Cortex of kidney (tissue), 1 donor: ENCODE measurements at places on chromosomes 3 and 15.

DNA sequence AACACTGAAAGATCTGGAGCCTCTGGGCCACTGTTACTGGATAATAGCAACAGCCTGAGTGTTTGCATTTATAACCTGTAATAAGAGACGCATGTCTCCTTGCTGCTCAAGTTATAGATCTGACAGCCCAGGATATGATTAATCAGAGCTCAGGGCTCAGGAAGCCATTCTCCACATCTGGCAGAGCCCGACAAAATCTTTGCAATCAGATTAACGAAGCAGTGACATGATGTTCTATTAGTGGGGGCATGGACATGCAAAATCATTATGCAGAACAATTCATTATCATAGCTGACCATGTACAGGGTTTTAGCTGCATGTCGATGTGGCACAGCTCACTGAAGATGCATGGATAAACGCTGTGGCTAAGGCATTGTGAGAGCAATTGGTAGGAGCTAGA, 730.3 kb downstream of the ZNF385D start:
- no peak for DNase-seq

DNA sequence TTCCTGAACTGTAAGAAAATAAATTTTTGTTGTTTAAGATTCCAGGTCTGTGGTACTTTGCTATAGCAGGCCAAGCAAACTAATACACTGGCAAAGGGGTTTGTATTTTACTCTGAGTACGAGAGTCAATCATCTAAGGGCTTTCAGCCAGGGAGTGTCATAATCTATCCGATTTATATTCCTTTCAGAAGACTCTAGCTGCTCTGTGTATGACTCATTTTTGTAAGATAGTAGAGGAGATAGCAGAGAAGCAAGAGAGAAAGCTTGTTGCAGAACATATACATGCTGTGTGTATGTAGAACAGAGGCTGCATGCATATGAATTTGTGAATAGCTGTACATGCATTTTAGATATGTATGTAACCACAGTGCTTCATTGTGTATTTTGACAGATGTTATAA, 577.9 kb upstream of the EPHA6 start:
- no peak for DNase-seq

DNA sequence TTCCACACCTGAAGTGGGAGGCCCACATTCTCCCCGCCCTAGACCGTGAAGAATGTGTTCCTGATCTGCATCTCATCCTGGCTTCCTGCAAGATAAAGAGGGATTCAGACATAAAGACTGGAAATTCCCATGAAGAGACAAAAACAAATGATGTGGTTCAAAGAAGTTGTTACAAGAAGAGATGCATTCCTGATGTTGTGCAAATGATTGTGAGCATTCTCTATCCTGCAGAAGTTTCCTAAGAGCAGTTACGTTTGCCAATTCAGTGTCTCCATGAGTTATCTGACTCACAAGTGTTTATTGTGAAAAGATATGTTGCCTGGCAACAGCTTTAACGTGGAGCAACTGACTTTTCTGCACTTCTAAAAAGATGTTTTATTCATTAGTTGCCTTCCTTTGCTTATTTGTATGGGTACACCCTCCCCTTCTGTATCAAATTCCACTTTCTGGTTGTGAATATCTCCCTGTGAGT, 107.8 kb downstream of the ZIC4 start:
- no peak for DNase-seq

- no peak for DNase-seq
Observed at GRCh38 chr3:132662212-132662611, 2.1 kb downstream of the UBA5 start.

DNA sequence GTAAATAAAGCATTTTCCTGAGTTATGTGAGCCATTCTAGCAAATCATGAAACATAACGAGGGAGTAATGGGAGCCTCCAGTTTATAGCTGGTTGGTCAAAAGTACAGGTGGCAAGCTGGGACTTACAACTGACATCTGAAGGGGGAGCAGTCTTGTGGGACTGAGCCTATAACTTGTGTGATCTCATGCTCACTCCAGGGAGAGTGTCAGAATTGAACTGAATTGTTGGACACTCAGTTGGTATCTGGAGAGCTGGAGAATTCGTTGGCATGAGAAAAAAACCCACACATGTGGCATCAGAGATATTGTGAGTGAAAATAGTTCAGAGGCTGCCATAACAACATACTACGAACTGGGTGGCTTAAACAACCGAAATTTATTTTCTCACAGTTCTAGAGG, 22.8 kb upstream of the DENND6A start:
- no peak for DNase-seq

GRCh38 chr3:182793663-182794454, 555 bp downstream of the ATP11B start:
- no peak for DNase-seq

DNA sequence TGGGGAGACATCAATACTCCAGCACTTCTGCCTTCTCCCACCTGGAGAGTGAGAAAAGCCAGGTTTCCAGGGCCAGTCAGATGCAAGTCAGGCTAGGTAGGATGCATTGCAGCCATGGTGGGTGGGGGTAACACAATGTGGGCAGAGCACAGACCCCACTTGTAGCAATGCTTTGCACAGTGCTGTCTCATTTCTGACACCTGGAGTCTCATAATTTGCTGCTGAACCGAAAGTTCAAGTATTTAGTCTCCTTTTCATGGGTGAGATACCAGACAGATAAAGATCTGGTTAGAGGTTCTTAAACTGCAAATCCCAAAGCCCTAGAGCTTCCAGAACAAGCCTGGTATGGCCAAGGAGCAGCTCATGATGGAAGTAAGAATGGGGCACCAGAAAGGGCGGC, 880.3 kb upstream of the CFAP20DC start:
- no peak for DNase-seq

DNA sequence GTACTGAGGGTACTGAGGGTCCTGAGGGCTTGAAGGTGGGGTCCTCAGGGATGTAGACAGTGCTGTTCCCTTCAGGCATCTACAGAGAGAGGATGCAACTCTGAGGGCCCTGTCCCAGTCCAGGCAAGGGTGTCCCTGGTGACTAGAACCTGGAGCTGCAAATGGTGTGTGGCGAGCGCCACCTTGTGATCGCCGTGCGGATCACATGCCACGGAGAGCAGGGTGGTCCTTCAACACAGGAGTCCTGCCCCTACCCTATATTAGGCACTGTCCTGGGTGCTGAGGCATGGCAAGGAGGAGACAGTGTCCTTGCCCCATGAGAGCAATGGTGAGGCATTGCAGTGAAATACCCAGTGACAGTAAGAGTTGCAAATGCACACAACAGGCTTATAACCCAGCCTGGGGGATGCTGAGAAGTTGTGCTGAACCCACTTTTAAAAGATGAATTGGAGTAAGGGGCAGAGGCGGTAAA, 23.6 kb downstream of the RHCG start:
- no peak for DNase-seq

DNA sequence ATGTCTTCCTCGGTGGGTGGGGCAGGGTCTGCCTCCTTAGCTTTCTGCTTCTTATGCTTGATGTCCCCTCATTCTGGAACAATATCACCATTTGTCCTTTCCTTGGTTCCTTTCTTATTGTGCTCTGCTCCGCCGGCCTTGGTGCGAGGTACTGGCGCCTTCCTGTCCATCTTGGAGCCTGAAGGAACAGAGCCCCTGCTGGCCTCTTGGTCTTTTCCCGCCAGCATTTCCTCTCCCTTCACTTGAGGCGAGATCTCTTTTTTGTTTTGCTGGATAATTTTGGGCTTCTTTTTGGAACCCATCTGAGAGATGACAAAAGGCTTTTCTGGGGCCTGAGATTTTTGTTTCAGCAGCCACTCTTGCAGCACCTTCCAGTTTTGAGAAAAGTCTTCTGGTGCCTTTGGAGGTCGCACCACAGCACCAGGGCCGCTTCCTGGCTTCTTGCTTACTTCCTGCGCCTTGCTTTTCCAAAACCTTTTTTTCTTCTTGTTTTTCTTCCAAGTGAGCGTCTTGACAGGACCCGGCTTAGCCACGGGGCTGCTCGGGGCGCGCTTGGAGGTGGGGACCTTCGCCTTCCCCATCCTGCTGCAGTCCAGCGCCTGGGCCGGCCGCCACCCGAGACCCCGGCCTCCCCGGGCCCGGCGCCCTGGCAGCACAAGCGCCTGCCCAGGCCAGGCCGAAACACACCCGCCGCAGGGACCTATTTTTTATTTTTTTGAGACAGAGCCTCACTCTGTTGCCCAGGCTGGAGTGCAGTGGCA, 127.1 kb downstream of the KLF13 start:
- DNase-seq, result no peak

DNA sequence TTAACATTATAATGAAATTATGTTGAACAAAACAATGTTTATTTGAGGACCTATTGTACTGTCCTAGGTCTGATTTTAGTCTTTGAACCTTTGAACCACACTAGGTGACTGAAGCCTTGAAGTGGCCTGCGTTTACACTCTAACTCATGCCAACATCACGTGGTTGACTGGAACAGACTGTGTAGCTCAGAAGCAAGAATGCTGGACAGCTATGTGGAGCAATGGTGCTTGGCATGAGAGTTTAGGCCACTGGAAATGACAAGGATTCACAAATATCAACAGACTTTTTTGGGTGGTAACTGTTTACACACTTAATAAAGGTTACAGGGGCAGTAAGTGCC, 391.5 kb downstream of the RAP2B start:
- no peak for DNase-seq

GRCh38 chr3:142481196-142481595, 33.4 kb upstream of the XRN1 start:
- DNase-seq, result no peak

DNA sequence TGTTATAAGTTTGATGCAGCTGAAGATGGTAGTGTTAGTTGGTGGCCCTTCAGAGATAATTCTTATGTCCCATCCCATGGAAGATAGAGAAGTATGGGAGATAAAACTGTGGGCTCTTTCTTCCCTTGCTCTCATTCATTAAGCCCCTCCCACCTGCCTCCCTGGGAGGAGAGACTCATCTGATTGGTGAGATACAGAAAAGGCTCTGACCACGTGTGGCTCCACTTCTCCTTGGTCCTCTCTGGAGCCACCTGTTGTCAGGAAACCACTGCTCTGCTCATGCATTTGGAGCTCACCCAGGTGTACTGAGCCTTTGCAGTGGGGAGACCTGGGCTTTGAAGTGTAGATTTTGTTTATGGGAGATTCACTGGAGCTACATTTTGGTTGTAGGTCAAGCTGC, 293.2 kb upstream of the RASGRP1 start:
- no peak for DNase-seq

DNA sequence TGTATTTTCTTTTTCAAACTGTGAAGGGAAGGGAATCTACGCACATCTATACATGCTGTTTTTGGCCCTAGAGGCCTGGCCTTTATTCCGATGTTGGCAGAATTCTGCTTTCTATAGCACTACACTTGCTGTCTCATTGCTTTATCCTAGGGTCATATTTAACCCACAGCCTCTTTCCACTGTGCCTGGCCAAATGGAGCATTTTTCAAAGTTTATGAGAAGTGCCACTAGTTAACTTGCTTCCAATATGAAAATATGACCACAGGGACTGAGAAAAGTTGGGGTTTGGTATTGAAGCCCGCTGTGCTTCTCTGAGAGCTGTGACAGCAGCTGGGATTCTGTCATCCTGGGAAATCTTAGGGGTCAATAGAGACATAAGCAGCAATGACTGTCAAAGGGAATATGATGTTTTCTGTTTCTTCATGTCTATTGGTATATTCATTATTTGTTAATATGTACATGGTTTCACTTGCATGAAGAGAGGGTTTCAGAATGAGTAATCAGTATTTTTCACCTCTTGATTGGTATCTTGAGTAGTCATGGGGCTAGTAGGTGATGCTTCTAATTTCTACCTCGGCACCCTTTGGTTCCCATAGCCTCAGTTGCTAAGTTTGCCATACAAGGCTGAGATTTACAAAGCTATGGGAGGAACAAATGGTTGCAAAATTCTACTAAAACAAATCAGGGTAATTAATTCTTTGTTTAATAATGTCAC, 275.8 kb upstream of the RBMS3 start:
- DNase-seq, result no peak

- DNase-seq, result no peak
Observed at GRCh38 chr3:170424879-170425278, 6.2 kb downstream of the CLDN11 start.

- DNase-seq, result no peak
Observed at GRCh38 chr15:68349151-68349550, 71.6 kb downstream of the FEM1B start.

GRCh38 chr3:128504533-128504915, 11.5 kb upstream of the GATA2 start:
- DNase-seq, result no peak

GRCh38 chr3:184380627-184381260, 890 bp downstream of the CHRD start:
- no peak for DNase-seq

- no peak for DNase-seq
Observed at GRCh38 chr3:27134171-27134796, 234.9 kb downstream of the NEK10 start.

- DNase-seq, result no peak
Observed at GRCh38 chr3:72388117-72388516, 460.1 kb downstream of the SHQ1 start.
